HFFc6 (cell line): ENCODE measurements at places on chromosomes 6 and 20.
A peak's percentile ranks its signal among the peaks of the same experiment; 100 is the strongest.

DNA sequence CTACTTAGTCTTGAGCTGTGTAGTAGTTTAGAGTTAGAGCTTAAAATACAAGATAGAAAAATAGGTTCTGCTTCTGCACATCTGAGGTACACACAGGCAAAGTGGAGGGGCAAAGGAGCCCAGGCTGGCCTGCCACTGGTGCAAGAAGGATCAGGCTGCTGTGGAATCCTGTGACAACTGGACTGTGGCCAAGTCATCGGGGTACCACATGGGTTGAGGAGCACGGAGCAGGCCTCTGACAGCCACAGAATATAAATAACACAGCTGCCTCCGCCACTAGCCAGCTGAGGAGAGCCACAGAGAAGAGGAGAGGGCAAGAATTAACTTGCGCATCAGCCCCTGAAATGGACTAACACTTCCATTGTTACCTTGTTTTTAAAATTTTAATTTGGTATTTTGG, 206.0 kb upstream of the MARCKS start:
- DNase-seq, result no peak

DNA sequence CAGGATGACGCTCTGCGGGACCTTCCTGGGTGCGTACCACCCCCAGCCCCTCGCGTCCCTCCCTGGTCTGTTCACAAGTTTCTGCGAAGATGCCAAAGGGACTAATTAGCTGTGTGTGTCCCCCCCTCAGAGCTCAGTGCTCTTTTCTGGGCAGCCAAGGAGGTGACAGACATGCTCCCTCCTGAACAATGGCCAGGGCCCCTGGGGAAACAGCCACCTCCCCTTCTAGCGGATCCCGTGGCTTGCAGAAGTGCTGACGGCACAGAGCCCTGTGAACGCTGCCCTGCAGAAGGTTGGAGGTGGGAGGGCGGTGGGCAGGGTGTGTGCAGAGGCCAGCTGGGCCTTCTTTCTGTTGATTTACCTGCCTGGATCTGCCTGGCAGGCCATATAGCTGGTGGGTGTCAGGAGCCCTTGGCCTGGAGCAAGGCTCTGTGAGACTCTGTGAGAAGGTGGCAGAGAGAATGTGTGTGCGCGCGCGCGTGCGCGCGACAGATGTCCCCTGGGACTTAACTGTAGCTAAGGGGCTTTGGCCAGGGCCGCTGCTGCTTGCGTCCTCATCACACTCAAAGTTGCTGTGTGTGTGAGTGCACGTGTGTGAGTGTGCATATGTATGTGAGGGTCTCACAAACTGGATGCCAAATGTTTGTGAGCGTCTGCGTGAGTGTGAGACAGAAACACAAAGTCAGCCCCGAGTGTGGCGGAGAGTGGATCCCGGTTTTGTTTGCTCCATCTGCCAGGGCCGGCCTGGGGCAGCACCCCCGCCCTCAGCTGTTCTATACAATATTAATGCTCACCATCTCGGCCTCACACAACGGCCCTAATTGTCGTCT, 3.5 kb upstream of the MYT1 start:
- DNase-seq, result no peak

DNA sequence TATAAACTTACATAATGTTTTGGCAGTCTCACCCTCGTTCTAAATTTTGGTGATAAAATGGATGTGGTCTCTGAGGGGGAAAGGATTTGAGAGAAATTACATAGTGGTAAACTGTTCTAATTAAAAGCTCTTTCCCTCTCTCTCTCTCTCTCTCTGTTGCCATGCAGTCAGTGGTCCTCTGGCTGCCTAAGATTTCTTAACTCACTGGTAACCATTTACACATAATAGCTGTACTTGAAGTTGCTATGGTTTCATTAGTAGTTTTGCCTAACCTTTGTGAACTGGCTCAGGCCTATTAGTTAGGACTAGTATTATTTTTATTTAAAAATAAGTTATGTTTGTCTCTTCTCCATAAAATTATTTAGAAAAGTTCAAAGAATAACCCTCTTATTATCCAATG, 42.0 kb downstream of the MAPK14 start:
- DNase-seq, result no peak

DNA sequence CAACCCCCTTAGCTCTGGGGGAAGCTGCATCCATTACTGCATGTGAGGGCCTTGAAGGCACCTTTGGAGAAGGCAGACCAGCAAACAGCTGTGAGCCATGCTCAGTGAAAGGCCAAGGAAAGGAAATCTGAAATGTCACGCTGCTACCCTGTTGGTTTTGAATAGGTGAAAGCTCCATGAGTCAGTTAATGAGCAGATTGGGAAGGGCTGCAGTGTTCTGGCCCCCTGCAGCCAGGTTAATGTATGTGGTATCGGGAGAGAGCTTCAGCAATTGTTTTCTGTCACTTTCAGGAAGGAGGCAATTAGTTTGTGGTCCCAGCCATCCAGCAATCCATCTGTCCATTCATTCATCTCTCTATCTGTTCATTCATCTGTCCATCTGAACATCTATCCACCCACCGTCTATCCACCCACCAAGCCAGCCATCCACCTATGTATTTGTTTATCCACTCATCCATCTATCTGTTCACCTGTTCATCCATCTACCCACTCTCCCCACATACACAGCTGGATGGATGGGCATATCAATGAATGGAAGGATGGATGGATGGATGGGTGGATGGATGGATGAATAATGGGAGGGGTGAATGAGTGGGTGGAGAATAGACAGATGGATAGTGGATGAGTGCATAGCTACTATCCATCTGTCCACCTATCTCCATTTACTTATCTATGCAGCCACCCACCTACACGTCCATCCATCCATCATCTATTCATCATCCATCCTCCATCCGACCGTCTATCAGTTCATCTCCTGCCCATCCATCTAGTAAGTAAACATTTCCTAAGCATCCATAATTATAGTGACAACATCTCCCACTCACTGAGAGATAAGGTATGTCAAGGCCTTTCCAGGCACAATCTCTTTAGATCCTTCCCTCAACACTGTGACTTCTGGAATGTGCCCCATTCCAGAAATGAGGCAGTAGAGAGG, 16.0 kb downstream of the PCK1 start:
- no peak for DNase-seq

DNA sequence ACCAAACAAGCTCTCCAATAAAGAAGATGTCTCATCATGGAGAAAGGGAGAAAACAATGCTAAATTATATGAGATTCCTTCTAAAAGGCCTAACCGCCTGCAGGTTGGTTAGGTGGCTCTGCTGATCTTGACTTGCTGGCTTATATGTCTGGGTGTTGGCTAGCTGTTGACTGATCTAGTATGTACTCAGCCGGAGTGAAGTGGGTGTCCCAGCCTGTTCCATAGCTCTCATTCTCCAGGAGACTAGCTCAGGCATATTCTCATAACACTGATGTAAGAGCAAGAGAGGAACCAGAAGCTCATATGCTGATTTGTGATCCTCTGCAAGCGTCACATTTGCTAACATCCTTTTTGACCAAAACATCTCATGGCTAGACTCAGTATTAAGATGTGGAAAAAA, 473.0 kb downstream of the BMP2 start:
- DNase-seq, result no peak

- no peak for DNase-seq
Observed at GRCh38 chr6:33583591-33584155, 3.6 kb upstream of the BAK1 start.

DNA sequence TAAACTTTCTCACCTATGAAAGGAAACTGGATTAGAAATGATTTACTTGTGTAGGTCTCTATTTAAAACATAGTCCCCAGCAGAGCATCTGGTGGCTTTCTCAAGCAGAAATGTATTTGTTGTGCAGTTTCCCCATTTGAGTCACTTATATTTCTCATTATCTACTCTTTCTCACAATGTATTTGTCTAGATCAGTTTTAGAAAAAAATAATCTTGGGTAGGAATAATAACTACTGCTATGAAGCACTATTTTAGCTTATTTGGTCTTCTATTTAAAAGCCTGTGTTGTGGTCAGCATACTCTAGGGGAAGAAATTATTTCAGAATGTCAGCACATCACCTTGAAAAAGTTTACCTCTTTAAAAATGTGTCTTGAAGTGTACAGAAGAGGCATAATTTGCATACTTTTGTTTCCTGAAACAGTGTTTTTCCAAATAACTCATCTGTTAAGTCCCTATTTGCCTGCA, 60.9 kb upstream of the PRL start:
- no peak for DNase-seq

DNA sequence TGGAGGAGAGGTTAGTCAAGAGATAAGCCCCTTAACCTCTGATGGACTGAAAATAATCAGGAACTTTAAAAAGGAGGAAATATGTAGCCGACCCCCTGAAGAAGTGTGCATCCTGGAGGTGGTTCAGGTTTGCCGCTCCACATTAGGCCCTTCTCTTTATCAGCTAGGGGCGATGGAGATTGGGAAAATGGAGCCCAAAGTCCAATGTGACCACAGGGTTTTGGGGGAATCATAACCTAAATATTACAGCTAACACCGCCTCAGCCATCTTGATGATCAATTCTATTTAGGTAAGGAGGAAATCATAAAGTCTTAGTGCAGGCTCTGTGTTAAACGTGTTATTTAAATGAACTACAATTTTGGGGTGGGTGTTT, 1.2 kb downstream of the OGFRL1 start:
- no peak for DNase-seq

- peak; percentile 22 for DNase-seq
Observed at GRCh38 chr6:5751525-5752390, 255.0 kb downstream of the NRN1 start.

DNA sequence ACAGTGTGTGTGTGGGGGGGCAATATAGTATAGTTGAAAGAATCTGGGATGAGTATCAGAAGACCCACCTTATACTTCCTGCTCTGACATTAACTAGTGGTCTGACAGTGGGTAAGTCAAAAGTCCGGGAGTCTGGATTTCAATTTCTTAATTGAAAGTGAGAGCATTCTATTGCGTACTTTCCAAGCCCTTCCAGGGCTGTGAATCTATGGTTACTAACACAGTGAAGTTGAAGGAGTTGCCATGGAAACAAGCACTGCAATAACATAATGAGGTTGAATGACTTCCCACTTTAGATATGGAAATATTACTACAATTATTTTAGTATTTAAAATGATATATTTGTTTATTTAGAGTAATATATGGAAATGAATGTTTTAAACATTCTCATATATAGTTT, 80.2 kb downstream of the MLIP start:
- no peak for DNase-seq

GRCh38 chr6:149043476-149044130, 273.9 kb upstream of the TAB2 start:
- peak; percentile 10 for DNase-seq

GRCh38 chr20:17868151-17868550, 100.4 kb downstream of the SNX5 start:
- no peak for DNase-seq

DNA sequence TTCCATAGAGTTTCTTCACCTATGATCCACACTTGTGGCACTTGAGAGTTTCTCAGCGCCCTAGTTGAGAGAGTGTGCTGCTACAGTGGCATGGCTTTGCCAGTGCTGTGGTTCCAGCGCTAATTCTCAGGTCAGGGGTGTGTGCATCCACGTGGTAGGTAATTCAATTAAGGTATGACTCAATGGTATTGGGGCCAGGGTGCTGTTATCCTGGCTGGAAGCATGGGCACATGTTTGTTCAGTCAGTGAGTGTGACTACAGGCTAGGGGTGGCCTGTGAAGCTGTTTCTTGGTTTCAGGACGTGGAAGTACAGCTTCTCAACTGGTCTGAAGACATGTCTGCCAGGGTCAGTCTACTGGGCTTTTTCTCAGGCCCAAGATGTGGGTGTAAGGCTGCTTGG, 3.0 kb upstream of the SEMG2 start:
- DNase-seq, result no peak

- peak; percentile 27 for DNase-seq
Observed at GRCh38 chr20:62752671-62753501, 43.4 kb upstream of the MRGBP start.

- no peak for DNase-seq
Observed at GRCh38 chr20:49796600-49797343, 15.9 kb upstream of the SLC9A8 start.

- peak; percentile 22 for DNase-seq
Observed at GRCh38 chr20:62924442-62925075, 1.7 kb downstream of the DIDO1 start.

- no peak for DNase-seq
Observed at GRCh38 chr6:5656226-5656625, 350.5 kb downstream of the NRN1 start.

DNA sequence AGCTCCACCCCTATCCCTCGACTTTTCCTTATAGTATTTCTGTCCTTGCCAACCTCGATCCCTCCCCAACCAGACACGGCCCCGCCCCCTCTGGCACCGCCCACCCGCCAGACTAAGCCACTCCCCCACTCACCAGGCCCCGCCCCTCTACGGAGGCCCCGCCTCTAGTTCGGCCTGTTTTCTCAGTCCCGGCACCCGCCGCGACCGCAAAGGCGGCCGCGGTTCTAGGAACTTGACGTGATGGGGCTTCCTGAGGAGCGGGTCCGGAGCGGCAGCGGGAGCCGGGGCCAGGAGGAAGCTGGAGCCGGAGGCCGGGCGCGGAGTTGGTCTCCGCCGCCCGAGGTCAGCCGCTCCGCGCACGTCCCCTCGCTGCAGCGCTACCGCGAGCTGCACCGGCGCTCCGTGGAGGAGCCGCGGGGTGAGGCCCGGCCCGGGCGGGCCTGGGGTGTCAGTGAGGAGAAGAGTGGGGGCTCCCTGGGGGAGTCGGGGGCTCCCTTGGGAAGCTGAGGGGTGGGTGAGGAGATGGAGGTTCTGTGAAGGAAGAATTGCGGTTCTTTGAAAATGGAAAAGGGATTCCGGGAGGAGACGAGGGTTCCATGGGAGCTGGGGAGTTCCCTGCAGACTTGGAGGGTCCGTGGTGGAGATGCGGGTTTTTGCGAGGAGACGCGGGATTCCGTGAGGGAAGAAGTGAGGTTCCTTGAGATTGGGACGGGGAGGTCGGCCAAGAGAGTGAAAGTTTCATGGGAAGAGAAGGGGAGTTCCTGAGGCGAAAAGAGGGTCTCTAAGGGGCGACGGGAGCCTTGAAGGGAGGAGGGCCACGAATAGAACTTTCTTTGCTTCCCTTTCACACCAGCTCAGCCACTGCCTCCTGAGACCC, at the start of gene ACSS2:
ACSS2 (plus strand) TSS at position 207 of the 877 bp plus-strand sequence; CDS start at position 241, 34 bp downstream.
- peak; percentile 98 for DNase-seq

GRCh38 chr6:54860739-54861138, 14.2 kb downstream of the FAM83B start:
- no peak for DNase-seq

GRCh38 chr6:71887744-71888230, 1.4 kb downstream of the RIMS1 start:
- no peak for DNase-seq

- no peak for DNase-seq
Observed at GRCh38 chr6:11229655-11230046, 2.8 kb downstream of the NEDD9 start.

- DNase-seq, result no peak
Observed at GRCh38 chr20:50224052-50224451, 33.4 kb downstream of the CEBPB start.
